ENCODE measurements at places on chromosomes 2 and 18.

- DNase-seq: no peak
Measured at GRCh38 chr2:101830555-101830954, 133.0 kb downstream of the MAP4K4 start.

DNA sequence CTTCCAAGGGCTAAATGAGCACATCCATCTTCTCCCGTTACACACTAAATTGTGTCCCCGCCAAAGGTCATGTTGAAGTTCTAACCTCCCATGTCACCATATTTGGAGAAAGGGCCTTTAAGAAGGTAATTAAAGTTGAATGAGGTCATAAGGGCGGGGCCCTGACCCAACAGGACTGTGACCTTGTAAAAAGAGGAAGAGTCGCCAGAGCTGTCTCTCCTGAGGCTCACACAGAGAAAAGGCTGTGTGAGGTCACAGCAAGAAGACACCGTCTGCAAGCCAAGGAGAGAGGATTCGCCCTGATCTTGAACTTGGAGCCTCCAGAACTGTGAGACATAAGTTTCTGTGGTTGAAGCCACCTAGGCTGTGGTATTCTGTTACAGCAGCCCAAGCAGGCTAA is 24.1 kb downstream of the TRABD2A start:
- DNase-seq: no peak

DNA sequence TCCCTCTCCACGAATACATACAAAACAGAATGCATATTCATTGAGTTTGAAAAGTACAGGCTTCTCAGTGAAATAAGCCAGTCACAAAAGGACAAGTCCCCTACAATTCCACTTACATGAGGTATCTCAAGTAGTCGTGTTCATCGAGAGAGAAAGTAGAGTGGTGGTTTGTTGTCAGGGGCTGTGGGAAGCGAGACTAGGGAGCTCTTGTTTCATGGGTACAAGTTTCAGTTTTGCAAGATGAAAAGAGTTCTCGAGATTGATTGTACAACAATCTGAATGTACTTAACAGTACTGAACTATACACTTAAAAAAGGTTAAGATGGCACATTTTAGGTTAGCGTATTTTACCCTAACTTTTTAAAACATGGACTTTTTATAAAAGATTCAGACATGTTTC is 71.5 kb upstream of the TTC39C start:
- no peak for DNase-seq

DNA sequence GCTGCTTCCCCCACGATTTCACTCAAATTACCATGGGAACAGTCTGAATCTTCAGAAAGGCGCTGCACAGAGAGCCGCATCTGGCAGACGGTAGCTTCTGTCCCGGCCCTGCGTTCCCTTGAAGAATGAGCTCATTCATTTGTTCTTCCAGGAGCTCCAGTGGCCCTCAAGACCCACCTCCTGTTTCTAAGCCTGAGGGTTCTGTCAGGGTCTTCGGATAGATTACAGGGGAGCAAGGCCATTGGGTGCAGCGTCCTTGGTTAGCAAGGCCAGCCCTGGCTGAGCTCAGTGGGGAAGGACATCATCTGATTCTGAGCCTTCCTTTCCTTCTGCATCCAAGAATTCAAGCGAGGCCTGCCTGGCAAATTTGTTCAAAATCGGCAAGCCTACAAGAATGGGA is 111.9 kb downstream of the PDCL3 start:
- no peak for DNase-seq

GRCh38 chr2:210224591-210224940 is 681 bp downstream of the ACADL start:
- DNase-seq: no peak

Measured in left renal pelvis (tissue), 4 donors.